ENCODE measurements at places on chromosomes 16 and 17.

DNA sequence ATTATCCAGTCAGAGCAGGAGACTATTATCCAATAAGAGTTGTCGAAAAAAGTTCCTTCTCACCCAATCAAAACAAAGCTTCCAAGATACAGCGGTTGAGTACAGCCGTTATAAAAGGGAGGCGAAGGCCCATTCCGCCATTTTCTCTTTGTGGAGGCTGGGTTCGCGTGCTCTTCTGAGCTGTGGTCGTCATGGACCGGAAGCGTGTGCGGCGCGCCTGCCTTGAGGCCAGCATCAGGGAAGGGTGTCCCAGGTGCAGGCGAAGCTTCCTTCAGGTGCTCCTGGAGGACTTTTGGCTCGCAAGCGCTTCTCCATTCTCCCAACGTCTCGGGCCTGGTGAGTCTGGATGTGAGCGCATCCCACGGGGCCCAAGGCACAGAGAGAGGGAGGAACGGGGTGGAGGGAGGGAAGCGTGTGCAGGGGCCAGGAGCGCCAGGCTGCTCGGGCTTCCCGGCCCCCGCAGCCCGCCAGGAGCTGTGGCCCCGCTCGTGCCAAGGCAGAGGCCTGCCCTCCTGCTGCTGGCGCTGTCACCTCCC is 99.2 kb downstream of the GOSR1 start:
- DNase-seq: no peak

DNA sequence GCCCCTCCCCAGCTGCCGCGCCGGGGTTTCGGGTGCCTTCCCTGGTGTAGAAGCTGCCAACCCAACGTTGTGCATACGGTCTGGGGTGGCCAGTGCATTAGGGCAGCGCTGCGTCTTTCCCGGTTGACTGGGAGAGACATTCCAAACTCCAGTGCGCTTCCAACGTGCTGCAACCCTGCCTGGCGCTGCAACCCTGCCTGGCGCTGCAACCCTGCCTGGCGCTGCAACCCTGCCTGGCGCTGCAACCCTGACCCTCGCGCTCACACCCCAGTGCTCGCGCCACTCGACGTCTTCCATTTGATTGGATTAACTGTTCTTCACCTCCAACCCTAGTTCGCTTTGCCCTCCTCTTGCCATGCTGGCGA is 488 bp upstream of the HAP1 start:
- DNase-seq: no peak

DNA sequence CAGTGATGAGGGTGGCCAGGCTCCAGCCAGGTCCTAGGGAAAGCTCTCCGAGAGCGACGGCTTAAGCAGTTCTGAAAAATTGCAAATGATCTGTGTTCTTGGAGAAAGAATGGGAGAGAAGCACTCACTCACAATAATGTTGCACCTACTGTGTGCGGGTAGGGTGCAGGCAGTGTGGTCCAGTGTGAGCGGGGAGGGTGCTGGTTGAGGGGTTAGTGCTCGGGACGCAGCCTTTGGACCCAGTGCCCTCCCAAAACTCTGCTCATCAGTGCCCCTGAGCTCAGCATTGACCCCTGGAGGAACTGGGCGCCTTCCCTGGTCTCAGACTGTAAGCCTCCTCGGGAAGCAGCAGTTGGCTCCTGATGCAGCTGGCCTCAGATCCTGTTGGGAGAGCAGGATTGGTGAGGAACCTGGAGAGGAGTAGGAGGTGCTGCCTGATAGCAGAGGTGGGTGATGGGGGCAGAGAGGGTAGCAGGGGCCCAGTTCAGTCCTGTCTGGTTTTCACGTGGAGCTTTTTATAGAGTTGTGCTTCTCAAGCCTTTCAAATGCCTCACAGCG is 23.6 kb upstream of the ZNF750 start:
- DNase-seq: no peak

DNA sequence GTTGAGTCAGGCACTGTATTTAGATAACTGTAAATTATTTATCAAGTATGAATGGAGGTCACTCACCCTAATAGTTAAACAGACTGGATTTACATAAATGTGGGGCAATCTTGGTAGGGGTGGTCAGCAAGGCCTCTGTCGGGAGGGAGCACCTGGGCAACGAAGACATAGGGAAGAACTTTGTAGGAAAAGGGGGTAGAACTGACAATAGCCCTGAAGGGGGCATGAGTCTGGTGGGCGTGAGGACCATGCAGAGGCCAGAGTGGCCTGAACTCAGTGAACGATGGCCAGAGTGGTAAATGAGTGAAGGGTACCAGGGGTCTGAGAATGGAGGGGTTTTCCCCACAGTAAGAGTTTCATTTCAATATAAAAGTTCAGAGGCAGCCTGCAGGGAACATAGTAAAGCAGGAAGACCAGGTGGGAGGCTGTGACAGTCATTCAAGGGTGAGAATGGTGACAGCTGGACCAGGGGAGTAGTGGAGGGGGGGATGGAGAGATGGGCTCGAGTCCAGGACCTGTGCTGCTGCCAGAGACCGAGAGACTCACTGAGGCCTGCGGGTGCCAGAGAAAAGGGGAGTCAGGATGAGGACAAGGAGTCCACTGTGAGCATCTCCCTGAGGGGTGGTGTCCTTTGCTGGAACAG is 2.9 kb downstream of the C17orf67 start:
- no peak for DNase-seq

DNA sequence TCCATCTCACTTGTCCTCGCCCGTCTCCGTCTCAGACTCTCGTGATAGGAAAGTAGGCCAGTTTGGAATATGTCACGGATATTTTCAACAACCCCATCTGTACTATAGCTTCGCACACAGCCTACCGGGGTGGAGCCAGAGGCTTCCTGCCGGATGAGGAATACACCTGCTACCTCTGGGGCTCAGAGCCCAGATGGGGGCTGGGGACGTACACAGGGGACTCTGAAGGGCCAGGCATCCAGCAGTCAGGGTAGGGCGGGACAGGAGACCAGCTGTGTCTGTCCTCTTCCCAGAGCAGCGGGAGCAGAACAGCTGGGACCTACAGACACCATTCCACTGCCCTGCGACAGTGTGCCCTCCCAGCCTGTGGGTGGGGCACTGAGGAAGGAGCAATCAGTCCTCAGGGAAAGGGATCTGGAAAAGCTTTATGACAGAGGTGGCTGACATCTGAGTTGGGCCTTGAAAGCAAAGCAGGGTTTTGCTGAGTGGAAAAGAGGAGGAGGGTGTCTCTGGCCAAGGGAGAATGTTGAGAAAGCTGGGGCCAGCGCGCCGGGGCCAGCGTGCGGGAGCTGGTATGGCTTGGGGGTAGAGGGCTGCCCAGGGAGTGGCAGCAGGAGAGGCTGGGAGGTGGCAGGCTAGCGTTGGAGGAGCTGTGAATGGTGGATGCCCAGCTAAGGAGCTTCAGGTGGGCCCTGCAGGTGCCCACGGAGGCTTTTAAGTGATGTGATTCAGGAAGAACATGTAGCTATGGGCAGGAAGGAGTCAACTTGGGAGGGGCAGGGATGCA is 11.5 kb upstream of the SRCIN1 start:
- DNase-seq: no peak

DNA sequence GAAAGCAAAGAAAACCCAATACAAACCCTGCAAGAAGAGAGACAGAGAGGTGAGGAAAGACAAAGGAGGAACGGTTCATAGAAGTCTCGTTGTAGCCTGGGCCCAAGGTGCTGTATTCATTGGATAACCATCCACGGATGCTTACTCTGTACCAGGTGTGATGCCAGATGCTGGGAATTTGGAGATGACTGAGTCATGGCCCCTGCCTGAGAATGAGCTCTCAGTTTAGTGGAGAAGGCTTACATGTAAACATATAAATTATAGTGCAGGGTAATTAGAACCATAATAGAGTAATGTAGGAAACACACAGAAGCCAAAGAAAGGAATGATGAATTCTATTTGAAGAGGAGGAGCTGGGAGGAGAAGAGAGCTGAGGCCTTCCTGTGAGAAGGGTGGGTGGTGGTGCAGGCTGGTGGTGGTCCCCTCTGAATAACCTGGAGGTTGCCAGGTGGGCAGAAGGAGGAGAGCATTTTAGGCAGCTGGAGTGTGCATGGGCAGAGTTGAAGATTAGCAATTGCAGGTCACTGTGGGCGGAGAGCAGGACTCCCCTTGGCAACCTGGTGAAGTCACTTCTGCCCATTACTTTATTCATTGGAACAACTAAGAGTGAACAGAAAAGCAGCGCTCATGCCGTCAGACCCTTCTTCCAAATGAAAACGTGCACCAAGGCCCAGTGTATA is 7.7 kb upstream of the ZG16 start:
- DNase-seq: no peak

GRCh38 chr17:41223821-41224220 is 2.6 kb upstream of the KRTAP9-2 start:
- DNase-seq: no peak

- no peak for DNase-seq
Measured at GRCh38 chr16:54194334-54194743, 92.2 kb downstream of the IRX3 start.

DNA sequence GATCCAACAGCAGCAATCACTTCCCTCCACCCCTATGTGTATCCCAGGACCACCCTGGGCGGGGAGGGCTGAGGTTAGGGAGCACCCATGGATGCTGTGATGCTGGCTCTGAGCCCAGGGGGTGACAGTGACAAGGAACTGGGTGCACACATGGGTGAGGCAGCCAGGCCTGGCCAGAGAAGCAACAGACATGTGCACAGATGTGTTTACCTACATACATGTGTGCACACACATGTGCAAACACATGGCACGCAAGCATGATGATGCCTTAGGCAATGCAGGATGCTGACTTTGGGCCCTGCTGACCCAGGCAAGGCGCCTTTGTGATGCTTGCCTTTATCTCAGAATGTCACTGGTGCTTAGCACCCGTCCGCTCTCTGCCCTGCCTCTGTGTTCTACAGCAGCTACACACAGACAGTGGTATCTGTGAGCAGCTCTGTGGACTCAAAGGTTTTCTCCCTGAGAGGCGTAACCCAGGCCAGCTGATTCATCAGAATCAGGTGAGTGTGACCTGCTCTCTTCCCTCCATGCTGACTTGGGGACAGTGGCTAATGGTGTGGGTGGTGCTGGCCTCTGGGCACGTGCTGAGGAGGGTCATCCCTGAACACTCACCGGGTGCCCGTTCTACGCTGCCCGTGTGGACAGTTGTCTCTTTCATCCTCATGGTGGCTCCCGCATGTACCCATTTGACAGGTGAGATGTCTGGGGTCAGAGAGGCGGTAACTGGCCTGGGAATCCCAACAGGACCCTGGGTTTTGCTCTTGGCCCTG is 38.5 kb upstream of the KSR1 start:
- DNase-seq: no peak

- no peak for DNase-seq
Measured at GRCh38 chr17:74345433-74346241, 16.0 kb downstream of the BTBD17 start.

- peak; percentile 24 for DNase-seq
Measured at GRCh38 chr17:35238821-35239220, 4.1 kb upstream of the SLFN5 start.

- no peak for DNase-seq
Measured at GRCh38 chr16:86952769-86953168, 364.4 kb downstream of the C16orf95 start.

Data from CD4-positive, alpha-beta T cell treated with Interleukin-12 subunit alpha and Interleukin-12 subunit beta, for 1 hour (primary cell).